ENCODE measurements at places on chromosomes 4 and X. TPM values are rescaled to one million over a fixed set of nuclear protein-coding genes. Genes with fewer than 3 reads are reported as not detected.

The ESX1 gene
- not detected for total RNA-seq

The IL13RA2 gene
- 0.34 TPM for total RNA-seq

The IGSF1 gene
- total RNA-seq, result not detected

The EFHC2 gene
- total RNA-seq, result 0.12 TPM

The LDOC1 gene
- total RNA-seq, result 13.0 TPM

The FAM9B gene
- total RNA-seq, result not detected

The CLCN4 gene
- 13.2 TPM for total RNA-seq

The NLGN4X gene
- total RNA-seq, result 1.3 TPM

The GATA1 gene
- total RNA-seq, result not detected

The VCX3A gene
- not detected for total RNA-seq

Measured in pericardium fibroblast (primary cell).